ENCODE measurements at places on chromosomes 4 and X.

- DNase-seq = no peak
Observed at GRCh38 chrX:8653956-8654355, 78.0 kb downstream of the ANOS1 start.

DNA sequence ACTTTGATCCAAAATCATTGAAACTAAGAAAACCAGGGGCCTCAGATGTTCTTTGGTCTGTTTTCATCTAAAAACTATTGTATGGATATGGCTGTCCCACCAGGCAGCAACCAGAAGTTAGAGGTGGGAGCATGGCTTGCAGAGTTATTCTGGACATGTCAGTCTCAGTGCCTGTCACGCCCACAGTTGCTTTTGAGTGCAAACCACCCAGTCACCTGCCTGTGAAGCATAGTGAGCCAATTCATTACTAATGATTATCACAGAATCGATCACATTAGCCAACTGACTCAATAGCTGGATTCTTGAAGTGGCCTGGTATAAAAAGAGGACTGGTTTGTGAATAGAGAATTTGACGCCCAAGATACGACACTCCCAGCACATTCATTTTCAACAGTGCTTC lies 104.2 kb upstream of the SORBS2 start:
- DNase-seq = no peak

- DNase-seq = no peak
Observed at GRCh38 chr4:23324021-23324690, 565.7 kb downstream of the PPARGC1A start.

DNA sequence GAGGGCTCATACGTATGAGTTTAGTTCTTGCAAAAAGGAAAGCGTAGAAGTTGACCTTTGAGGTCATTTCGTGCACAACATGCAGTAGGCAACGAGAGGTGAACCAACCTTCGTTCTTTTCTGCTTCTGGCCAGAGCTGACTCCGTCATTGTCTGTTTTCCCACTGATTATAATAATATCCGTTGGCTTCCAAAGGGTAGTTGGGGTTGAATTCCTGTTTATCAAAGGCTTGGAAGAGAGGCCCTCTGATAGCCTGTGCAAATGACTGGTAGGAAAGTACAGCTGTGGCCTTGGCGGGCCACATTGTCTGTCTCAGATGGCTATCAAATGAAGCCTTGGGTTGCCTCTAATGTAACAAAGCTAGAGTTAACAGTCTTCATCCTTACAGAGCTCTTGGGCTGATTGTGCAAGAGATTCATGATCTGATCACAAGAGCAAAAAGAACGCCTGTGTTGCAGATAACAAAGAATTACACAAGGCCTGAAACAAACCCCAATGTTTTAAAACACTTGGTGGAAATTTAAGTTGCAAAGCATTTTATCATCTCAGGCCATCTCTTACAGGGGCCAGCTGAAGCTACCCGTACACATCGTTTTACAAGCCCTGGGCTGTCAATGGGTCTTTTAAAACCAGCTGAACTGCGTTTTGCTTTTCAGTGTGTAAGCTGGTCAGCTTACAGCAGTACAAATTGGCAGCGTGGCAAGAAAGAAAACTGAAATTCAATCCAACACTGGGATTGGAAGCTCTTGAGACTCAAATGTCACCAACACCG lies 46.1 kb upstream of the FAM9C start:
- no peak for DNase-seq

DNA sequence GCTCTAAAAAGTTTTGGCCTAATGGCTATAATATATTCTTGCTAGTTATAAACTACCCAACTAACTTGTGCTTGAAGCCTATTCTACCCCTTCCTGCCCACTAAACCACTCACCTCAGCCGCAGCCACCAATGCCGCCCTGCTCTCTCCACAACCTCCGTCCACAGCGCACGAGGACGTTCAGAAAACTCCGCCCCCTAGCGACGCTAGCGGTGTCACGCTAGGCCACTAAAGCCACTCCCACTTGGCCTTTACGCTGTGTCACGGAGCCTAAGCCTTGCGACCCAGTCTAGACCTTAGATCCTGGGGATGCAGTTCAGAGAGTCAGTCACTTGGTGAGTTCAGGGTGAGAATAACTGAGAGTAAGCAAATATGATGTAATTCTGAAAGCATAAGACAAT lies at the start of gene TEX11:
TSS of gene TEX11 (minus strand) at position 171 of the 400 bp plus-strand sequence. CDS start 922 bp downstream, outside the sequence.
- no peak for DNase-seq

GRCh38 chr4:2154215-2154740 lies 87.6 kb downstream of the HAUS3 start:
- no peak for DNase-seq

- DNase-seq = no peak
Observed at GRCh38 chr4:38803833-38804653, 548 bp downstream of the TLR1 start.

GRCh38 chrX:67673741-67674274 lies 130.0 kb downstream of the AR start:
- no peak for DNase-seq

- no peak for DNase-seq
Observed at GRCh38 chrX:92224406-92224805, 445.2 kb downstream of the PCDH11X start.

DNA sequence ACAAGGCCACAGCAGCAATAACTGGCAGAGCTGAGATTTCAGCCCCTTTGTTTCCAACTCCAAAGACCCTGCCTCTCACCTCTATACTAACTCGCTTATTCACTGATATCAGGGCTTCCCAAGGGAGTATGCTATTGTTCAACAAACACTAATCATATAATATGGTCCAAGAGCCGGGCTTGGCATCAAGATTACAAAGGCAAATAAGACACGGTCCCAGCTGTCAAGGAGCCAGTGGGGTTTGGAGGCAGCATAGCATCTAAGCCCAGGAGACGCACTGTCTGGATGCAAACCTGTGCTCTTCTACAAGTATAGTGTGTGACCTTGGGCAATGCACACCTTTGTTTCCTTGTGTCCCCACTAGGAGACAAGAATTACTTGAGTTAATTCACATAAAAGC lies 28.7 kb downstream of the PAPSS1 start:
- no peak for DNase-seq

DNA sequence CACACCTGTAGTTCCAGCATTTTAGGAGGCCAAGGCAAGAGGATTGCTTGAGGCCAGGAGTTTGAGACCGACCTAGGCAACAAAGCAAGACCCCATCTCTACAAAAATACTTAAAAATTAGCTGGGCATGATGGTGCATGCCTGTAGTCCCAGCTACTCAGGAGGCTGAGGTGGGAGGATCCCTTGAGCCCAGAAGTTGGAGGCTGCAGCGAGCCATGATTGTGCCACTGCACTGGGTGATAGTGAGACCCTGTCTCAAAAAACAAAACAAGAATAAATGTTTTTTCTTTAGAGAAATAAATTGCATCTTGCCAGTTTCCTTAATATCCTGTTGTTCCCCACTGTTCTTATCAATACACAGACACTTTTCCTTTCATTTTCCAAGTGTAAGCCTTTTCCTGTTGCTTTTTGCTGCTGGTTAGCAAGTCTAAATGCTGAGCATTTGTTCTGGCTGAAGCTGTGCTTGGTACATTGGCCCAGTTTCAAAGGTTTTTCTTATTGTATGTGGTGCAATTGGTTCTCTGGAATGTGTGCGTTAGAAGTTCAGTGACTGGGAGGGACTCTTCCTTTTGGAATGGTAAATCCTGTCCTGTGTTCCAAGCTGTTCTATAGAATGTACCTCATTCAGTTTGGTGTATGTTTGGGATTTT lies 98.2 kb downstream of the AFF1 start:
- no peak for DNase-seq

GRCh38 chr4:2781911-2782310 lies 11.0 kb upstream of the SH3BP2 start:
- no peak for DNase-seq

GRCh38 chr4:170083541-170083940 lies 6.2 kb downstream of the AADAT start:
- DNase-seq = no peak

GRCh38 chrX:35444671-35445355 lies 353.3 kb upstream of the MAGEB16 start:
- no peak for DNase-seq

DNA sequence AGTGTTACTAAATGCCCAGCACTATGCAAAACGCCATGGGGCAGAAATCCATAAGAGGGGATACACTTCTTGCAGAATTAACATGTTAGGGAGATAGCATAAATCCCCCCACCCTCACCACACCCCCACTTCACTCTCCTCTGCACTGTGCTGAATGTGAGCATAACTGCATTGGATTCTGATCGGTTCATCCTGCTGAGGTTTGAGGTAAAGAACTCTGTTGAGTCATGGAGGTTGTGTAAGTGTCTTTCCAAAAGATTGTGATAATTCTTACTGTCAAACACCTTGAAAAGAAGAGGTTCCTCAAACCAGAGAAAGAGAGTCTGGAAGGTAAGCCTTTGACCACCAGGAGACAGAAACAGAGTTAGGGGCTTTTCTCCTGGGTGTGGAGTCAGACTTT lies 43.6 kb downstream of the RBM47 start:
- no peak for DNase-seq

DNA sequence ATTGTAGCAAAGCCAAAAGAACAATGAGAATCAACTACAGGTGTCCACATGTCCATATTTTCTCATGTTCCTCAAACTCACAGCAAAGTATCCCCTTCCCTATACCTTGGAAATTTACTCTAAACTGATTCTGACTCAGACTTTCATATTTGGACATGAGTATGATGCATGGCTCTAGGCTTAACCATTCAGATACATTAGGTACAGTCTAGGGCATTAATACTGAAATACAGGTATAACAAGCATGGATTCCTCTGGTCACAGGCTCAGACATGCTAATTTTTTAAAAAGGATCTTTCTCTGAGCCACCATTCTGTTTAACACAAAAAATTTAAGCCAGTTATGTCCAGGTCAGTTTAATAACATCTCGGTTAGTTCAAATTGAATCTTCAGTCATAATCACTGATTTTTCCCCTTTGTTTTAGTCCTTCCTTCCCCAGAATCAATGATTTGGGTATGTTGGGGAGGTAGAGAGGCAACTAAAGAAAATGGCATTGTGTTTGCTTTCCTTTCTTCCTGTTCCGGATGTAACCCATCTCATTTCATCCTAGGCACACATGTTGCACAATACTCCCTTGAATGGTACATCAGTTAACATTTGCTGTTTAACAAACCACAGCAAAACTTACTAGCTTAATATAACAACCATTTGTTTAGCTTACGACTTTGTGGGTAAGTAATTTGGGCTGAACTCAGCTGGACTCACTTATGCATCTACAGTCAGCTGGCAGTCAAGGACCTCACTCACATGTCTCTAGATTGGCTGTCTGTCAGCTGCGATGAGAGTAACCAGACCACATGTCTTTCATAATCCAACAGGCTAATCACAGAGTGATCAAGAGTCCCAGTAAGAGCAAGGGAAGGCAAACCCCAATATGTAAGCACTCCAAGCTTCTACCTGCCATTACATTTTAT lies 75.3 kb upstream of the GRIA3 start:
- DNase-seq = no peak

DNA sequence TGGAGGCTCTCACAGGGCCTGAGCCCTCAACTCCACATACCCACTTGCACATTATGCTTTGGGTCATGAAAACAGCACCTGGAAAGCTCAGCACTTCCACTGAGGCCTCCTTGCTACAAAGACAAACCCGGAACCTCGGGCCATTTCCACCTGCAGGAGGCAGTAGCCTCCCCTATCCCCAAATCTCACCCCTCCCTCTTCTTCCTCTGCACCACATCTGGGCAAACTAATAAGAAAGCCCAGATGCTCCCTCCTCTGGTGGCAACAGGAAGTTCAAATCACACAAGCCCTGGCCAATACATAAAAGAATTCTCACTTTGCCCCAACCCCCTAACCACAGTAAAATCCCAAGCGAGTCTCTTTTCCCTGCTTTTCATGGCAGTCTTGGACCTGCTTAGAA lies 136.4 kb downstream of the MAPK10 start:
- DNase-seq = no peak

DNA sequence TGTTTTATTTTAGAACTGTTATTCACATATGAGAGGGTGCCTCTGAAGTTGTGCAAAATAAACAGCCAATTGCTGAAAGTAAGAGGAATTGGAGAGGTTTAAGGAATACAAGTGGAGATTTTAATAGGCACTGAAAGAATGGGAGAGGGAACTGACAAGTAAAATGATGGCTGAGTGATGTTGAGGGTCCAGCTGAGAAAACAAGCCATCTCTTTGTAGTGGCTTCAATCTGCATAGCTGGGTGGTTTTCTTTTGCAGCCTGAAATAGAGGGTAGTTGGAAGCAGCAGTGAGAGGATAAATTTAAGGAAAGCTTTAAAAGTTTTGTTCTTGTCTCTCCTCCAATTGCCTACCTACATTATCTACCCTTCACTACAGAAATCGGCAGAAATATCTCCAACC lies 106.7 kb upstream of the DGKK start:
- DNase-seq = no peak

DNA sequence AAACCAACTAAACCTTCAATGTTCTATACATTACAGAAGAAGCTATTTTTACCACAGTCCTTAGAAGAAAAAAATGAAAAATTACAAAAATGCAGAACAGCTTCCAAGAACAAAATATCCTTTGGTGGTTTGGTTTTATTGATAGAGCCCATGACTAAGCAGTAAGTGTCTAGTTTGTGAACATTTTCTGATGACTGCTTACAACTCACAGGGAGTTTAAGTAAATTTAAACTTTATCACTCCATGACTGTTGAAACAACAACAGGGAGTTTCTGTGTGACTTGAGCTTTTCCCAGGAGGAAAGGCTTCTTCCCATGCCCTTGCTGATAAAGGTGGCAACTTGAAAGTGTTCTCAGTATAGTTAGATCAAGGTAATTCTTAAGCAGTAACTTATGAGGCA lies 2.9 kb downstream of the PF4 start:
- DNase-seq = no peak

GRCh38 chr4:168891688-168892087 lies 118.4 kb downstream of the CBR4 start:
- DNase-seq = no peak

GRCh38 chrX:12229986-12230385 lies 91.7 kb downstream of the FRMPD4 start:
- no peak for DNase-seq

- no peak for DNase-seq
Observed at GRCh38 chr4:110164251-110164650, 34.2 kb downstream of the ELOVL6 start.

All from cortex of kidney (tissue), 1 donor.